ENCODE measurements at places on chromosomes 7 and 10.

GRCh38 chr10:125171402-125172306, 11.3 kb upstream of the CTBP2 start:
- DNase-seq, result no peak

DNA sequence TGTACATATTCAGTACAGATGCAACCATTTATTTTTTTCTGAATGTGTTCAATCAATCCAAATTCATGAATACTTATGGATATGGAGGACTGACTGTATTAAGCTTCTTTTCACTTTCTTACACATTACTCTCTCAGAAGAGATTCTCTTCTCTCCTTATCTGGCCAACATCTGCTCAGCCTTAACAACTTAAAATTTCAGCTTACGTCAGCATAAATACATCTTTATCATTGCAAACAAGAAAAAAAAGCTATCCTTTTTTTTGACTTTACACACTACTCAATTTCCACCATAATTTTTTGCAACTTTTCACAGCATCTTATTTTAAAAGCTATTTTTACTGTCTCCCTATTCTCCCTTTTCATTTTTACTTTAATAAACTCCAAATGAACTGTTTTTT, 80.9 kb upstream of the POT1 start:
- DNase-seq, result no peak

DNA sequence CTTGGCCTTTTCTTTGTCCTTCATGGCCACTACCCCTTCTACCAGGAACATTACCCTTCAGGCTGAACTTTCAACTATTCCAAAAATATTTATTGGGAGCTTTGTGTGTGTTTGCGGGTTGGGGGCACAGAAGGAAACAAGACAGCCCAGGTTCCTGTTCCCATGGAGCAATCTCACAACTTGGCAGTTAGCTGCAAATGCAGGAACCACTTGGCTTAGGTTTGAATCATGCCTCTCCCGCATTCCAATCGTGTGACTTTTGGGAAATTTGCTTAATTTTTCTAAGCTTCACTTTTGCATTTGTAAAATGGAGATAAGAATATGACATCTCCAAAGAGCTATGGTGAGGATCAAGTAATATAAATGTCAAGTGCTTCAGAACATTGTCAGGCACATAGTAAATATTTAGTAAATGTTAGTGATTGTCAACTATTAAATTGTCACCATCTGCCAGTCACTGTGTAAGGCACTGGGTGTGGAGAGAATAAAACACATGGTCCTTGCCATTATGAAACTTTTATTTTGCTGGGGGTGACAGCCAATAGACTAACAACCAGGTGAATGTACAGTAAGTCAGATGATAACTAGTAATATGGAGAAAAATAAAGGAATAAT, 277.1 kb downstream of the SNX13 start:
- DNase-seq, result peak; percentile 91

GRCh38 chr7:5255832-5256231, 26.9 kb upstream of the SLC29A4 start:
- DNase-seq, result no peak

- no peak for DNase-seq
Observed at GRCh38 chr10:17980846-17981565, 29.3 kb downstream of the SLC39A12 start.

DNA sequence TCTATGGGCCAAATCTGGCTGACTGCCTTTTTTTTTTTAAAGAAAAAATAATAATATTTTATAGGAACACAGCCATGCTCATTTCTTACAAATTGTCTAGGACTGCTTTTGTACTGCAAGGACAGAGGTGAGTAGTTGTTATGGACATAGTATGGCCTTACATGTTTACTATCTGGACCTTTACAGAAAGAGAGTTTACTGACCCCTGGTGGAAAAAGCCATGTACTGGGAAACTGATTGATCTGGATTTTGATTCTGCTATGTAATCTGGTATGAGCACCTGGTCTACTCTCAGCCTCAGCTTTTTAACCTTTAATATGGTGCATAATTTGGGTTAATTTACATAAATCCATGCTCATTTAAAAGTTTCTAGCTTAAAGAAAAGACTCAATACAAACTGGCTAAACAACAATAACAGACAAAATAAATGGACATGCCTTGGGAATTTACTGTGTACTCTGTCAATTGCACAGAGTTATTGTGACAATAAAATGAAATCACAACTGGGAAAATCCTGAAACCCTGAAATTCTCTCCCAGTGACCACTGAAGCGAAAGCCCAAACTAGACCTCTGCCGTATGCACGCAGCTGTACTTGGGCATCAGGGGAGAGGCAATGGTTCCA, 260.7 kb downstream of the BMPER start:
- DNase-seq, result peak; percentile 55

GRCh38 chr10:241451-241850, 106.2 kb downstream of the ZMYND11 start:
- no peak for DNase-seq

GRCh38 chr7:28687537-28687936, 270.6 kb downstream of the TRIL start:
- peak; percentile 18 for DNase-seq

DNA sequence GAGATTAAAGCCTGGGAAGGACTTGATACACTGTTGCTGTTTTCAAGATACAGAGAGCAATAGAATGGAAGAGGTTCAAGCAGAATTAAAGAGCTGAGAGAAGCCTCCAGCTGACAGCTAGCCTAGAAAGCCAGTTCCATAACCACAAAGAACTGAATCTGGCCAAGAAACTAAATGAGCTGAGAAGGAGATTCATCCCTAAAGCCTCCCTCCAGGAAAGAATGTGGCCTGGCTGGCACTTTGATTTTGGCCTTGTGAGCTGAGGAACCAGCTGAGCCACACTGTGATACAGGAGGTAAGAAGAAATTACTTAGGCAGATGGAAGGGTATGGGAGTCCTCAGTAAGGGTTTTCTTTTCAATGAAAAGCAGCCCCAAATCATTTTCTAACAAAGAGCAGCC, 324.1 kb downstream of the PHF14 start:
- DNase-seq, result no peak

DNA sequence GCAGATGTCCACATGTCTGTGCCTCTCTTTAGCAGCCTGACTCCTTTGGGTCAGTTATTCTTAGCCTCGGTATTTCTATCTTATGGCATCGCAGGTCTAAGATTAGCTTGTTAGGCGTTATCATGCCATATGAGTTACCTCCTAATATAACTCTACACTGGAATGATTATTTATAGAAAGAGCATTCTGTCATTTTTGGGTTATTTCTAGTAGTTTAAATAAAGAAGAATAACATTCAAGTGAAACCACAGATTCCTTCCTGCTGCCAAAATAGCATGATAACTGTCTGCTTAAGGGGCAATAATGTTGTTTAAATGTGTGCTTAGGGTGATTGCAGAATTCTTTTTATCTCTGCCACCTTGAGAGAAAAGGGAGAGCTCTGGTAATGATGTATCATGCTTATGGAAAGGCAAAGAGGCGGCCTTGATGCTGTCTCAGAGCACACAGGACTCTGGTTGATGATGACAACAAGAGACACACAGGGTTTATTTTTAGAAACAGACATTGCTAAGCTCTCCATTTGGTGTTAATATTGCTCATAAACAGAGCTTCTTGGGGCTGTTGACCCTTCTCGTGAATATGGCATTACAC, 10.4 kb downstream of the HDAC9 start:
- peak; percentile 44 for DNase-seq

DNA sequence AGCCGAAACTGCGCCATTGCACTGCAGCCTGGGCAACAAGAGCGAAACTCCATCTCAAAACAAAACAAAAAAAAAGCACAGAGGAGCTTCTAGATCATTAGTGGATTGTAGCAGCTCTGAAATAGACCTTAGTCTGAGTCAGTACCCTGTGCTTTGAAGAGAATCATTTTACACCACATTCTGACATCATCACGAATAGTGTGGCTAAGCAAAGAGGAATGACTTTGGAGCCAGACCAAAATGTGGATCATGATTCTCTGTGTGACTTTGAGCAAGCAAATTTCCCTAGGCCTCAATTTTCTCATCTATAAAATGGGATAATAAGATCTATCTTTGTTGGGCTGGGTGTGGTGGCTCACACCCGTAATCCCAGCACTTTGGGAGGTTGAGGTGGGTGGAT, 618.9 kb downstream of the CALN1 start:
- DNase-seq, result no peak

Measured in EL (cell line).